ENCODE measurements at places on chromosomes 1 and 21.

- no peak for DNase-seq
Observed at GRCh38 chr1:235697508-235697907, 47.9 kb upstream of the GNG4 start.

DNA sequence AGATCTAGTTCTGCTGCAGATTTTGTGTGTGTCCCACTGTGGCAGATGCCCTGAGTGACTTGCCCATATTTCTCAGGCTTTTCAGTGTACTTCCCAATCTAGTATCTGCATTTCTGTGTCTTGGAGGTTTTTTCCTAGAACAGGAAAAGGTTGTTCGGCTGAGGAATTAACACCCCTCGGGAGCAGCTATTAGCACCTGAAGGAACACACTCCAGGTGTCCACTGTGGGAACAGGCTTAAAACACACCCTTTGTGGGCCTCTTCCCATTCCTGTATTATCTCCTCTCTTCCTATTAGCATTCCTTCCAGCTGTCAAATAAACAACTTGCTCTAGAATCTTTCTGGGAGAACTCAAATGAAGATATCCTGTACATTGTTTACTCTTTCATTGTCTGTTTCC, 178.3 kb downstream of the HMCN1 start:
- DNase-seq: no peak

DNA sequence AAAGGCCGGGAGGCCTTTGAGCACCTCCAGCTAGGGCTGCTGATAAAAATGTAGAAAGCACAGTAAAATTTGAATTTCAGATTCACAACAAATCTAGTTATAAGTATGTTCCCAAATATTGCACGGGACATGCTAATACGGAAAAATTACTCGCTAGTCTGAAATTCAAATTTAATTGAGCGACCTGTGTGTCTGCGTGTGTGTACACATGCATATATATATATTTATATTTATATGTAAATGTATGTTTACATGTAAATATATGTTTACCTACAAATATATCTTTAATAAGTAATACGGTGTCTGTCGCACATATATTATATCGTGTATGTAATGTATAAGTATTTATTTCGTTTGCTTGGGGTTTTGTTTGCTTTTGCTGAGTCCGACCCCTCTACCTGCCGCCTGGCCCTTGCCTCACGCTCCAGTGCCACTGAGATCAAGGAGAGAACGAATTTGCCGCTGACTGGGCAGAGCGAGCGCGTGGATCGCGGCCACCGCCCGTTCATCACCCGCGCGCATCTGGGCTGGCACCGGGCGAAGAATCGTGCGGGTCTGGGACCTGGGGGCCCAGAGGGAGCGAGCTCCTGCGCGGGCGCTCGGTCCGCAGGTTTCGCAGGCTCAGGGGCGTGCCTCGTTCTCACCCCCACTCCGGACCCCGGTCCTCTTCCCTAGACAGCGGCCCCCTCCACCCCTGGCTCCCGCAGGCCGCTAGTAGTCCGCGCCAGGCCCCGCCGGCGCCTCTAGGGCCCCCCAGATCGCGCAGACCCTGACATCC, 534 bp upstream of the WRAP73 start:
- DNase-seq: no peak

- no peak for DNase-seq
Observed at GRCh38 chr1:214187933-214188332, 93.0 kb upstream of the SMYD2 start.

DNA sequence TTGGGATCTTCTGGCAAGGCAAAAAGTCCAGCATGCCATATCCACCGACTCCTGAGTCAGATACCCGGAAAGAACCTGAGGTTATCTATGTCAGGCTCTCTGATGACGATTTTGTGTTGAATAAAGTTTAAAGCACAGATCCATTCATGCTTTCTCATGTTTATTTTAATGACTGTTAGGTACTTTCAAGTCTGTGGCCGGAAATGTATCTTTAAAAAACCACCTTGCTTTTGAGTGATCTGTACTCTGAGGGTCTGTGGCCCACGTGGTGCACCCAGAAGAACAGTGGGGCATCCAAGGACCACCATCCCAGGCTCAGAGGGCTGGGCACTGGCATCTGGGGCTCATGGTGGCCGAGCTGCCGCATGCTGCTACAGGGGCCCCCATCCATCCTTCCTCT, 30.1 kb upstream of the VASH2 start:
- DNase-seq: no peak

GRCh38 chr1:61337037-61337436, 254.7 kb downstream of the NFIA start:
- DNase-seq: no peak

- DNase-seq: no peak
Observed at GRCh38 chr1:3468236-3469103, 14.0 kb downstream of the ARHGEF16 start.

DNA sequence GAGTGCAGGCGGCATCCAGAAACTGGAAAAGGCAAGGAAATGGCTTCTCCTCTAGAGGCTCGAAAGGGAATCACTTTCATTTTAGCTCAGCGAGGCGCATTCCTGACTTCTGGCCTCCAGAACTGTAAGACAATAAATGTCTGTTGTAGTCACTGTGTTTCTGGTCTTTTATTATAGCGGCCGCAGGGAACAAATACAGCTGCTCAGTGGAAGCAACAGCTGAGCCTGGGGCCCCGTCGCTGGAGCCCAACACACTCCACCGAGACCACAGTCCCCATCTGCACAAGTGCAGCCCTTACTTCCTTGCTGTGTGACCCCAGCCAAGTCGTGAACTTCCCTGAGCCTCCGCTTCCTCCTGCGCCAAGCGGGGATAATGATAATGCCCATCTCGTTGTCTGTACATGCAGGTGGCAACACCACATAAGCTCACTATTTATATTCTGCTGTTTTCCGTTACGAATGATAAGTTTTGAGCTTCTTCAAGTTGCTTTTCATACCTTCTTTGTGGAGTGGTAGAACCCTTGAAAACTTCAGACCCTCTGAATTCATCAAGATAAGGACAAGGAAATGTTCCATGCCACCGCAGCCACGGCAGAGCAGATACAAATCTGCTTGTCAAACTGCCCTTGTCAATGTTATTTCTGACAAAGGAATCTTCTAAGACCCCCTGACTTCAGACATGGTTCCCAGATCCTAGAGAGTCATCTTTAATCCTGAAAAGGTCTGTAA, 3.2 kb upstream of the LAPTM5 start:
- DNase-seq: no peak

DNA sequence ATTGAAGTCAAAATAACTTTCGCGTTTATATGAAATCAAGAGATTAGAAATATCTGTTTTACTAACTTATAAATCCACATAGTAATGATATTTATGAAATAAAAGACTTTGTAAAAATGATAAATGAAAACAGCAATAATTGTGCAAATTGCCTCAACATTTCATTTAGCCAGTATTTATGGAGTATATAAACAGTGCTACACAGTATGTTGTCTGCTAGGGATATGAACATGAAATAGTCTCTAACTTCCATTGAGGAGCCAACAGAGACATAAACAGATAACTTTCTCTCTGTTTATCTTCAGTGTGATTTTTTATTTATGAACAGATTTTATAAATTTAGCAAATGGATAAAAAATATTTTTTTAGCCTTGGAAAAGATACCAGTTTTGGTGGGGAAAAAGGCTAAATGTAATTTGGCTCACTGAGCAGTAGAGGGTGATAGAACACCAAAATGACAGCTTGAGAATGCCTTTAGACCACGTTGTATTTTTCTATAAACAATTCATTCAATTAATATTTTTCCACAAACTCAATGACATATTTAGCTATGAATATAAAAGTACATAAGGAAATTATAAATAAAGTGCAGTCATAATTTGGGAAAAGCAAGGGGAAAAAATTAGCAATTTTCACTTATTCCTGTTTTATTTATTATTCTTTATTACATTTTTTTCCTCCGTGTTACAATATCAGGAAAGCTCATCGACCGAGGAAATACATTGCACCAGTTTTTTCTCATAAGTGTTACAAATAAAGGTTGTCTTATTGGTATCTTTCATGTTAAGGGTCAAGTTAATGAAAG, 47.5 kb upstream of the EEIG2 start:
- no peak for DNase-seq

- no peak for DNase-seq
Observed at GRCh38 chr1:32333251-32333963, 2.6 kb downstream of the MARCKSL1 start.

- no peak for DNase-seq
Observed at GRCh38 chr1:235946571-235946981, 79.9 kb upstream of the LYST start.

DNA sequence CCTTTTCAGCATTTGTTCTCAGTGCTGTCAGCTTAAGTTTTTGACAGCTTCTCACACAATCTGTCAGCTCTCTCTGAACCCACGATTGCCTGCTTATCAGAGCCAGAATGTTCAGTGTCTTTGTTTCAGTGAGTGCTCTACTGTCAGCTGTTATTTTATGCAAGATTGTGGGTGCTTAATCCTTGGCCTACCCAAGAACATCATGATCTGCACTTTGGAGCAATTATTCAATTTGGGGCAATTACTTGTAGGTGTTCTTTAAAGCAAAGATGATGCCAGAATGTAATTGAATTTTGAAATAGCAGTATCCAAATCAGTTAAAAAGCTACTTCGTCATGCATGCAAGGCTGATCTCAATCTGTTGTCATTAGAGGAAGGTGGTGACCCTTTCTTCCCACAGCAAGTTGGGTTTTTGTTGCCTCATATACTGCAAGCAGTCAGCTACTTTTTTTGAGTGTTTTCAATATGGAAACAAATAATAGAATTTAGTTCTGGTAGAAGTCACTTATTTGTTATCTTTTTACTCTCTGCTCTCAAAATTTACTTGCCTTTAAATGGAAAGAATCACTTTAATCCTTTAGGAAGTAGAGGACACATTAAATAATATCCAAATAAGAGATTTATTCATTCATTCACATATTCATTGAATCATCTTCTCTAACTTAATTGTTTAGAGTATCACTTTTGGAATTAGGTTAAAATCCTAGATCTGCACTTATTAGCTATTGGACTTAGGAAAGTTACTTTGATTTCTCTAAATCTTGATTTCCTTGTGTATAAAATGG, 253.5 kb upstream of the CACYBP start:
- no peak for DNase-seq

GRCh38 chr1:234544087-234544579, 65.2 kb upstream of the TARBP1 start:
- peak; percentile 36 for DNase-seq

DNA sequence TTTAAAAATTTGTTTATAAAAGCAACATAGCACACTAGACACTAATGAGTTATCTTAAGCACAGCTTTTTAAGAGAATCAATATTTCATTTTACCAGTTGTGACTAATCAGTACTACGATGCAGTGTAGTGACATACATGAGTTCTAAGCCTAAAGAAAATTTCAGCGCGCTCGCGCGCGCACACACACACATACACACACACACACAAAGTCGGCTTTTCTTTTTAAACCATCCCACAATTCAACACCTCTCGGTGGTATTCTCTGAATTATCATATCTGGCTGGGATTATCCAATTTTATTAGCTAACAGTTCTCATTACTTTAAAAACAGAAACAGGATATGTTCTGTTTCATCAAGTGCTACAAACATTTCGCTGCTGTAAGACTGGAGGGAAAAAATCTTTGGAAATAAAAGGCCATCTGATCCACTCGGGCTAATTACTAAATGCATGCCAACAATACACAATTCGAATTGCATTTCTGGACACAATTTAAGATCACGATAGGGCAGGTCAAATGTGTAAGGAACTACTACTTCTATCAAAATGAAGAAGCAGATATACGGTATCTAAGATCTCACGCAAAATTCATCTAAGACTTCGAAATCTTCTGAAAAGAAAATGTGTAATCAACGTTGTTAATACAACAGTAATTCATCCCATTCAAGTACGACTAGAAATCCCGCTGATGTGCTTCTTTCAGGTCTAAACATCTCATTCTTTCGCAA, 1.2 kb downstream of the TUT4 start:
- DNase-seq: peak; percentile 34

DNA sequence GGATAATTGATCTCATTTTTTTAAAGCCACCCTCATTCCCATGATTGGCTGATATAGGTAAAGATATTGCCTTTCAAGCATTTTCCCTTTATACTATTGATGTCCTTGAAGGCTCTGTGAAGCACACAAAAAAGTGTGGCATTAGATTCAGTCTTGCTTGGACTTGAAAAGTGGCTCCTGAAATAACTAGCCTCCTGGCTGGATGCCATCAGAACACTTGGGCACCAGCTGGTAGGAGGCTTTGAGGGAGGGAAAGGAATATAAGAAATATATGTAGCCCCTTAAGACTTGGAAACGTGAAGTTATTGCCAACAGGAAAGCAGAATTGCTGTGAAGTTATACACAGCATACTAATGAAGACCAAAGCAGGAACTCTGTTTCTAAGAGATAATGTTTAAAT, 14.1 kb downstream of the MTR start:
- DNase-seq: no peak

GRCh38 chr1:44318097-44319088, 36.7 kb downstream of the ERI3 start:
- peak; percentile 29 for DNase-seq

GRCh38 chr1:28374297-28374696, 4.8 kb downstream of the PHACTR4 start:
- DNase-seq: no peak

DNA sequence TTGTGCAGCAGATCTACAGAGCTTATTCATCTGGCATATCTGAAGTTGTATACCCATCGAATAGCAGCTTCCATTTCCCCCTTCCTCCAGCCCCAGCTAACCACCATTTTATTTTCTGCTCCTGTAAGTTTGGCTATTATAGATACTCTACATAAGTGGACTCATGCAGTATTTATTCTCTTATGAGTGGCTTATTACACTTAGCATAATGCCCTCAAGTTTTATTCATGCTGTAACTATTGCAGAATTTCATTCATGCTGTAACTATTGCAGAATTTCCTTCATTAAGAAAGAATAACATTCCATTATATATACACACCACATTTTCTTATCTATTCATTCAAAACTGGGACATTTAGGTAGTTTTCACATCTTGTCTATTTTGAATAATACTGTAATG, 30.5 kb upstream of the IFI16 start:
- DNase-seq: no peak

DNA sequence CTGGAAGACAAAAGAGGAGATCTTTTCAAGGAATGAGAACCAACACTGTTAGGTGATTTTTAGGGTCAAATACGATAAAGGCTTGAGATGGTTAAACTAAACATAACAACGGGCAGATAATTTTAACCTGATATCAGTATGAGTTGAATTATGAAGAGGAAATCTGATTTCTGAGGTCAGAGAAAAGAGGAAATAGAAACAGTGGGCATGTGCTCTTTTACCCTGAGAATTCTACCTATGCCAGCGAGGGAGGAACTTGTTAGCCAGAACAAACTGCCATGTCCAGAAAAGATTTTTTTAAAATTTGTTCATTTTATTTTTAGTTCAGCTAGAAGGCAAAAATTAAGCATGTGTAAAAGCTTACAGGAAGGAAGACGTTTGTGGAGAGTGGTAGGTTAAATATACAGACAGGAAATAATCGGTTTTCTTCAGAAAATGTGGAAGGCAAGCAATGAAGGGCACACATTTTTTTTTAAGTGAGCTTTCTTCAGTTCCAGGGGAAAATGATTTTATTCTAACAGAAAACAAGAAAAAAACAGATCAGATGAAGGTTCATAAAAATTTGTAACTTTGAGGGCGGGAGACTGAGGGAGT, 1745.3 kb downstream of the MRPL39 start:
- DNase-seq: no peak

Data from activated CD4-positive, alpha-beta T cell treated with anti-CD3 and anti-CD28 coated beads, Interleukin-2, amount 50 U/mL, for 4 hours (primary cell).